ENCODE measurements at places on chromosomes 3 and 15.
A peak's percentile ranks its signal among the peaks of the same experiment; 100 is the strongest.

GRCh38 chr3:117238806-117239205 lies 529.2 kb downstream of the TUSC7 start:
- DNase-seq, result no peak

DNA sequence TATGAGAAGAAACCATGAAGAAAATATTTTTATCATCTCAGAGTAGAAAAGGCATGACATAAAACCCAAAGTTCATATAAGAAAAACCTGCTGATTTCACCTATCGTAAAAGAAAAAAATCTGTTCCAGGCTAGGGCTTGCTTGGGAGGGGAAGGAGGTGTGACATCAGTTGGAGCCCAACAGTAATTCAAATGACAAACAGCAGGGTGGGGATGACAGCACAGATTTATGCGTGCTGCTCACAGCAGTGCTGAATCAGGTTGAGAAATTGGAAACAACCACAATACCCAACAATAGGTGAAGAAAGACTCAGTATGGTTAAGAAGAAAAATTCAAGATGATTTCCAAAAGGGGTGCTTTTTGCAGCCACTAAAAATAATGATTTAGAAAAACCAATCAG lies 172.4 kb downstream of the PDE8A start:
- peak; percentile 7 for DNase-seq

GRCh38 chr15:100339999-100340398 lies 1.8 kb downstream of the ADAMTS17 start:
- DNase-seq, result no peak

DNA sequence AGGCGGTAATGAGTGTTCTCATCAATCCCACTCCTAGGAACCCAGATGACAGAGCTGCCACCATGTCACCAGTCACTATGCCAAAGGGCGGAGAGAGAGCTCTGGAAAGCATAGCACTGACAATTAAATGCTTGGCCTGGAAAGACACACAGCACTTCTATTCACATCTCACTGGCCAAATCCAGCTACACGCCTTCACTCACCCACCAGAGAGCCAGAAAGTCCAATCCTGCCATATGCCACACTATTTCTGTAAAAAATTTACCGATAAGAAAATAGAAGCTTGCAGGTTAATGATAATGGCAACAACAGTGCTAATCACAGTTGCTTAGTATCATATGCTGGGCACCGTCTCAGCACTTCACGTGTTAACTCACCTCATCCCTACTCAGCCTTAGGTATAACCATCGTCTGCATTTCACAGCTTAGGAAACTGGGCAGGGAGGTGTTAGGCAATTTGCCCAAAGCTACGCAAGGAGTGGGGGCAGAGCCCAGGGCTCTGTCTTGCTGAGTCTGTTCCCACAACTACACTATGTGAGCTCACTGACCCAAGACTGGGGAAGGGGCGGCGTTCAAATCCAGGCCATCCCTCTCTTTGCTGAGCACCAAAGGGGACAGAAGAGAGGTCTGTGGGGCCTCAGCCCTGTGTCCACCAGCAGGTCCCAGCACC lies 16.5 kb downstream of the KLHL25 start:
- DNase-seq, result peak; percentile 24

- DNase-seq, result no peak
Observed at GRCh38 chr3:10387881-10388609, 67.1 kb upstream of the SEC13 start.

- no peak for DNase-seq
Observed at GRCh38 chr15:60539016-60539415, 60.1 kb upstream of the ICE2 start.

GRCh38 chr3:189235214-189235613 lies 63.4 kb downstream of the TPRG1 start:
- DNase-seq, result peak; percentile 56

DNA sequence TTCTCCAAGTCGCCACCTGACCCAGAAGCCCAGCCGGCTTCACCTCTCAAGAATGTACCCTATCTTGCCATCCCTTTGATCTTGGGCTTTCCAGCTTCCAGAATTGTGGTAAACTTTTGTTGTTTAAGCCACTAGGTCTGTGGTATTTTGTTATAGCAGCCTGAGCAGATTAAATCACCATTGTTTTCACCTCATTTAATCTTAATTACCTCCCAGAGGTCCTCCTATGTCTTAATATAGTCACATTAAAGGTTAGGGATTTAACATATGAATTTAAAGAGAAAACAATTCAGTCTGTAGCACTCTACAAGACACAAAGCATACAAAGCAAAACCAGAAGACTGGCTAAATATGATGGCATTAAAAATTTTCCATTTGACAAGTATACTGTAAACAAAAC lies 123.4 kb upstream of the CADM2 start:
- DNase-seq, result no peak
